ENCODE measurements at places on chromosomes 4 and X. TPM values are rescaled to one million over a fixed set of nuclear protein-coding genes. Genes with fewer than 3 reads are reported as not detected.

DNA sequence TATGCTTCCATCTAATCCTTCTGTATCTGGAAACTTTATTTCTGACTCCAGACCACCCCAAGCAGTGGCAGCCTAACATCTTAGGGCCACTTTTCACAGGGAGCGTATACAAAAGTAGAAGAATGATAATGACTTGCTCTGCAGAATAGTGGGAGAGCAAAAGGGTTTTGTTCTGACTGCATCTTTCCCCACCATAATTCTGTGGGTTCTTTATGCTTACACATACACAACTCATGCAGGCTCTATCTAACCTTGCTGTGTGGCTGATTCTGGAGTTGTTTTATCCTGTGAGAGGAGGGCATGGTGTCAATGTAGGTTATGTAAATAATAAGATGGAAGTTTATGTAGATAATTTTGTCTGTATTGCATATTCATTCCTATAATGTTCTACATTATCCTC, 42.4 kb upstream of the NDNF start:
- H3K27me3 ChIP-seq = no peaks in the 10 kb centered on the region
- no peak overlapping the region for H3K4me3 ChIP-seq
- no peaks in the 10 kb centered on the region for H3K4me1 ChIP-seq
- H3K36me3 ChIP-seq = no peaks in the 10 kb centered on the region
- no peak overlapping the region for H3K27ac ChIP-seq
- DNase-seq = no peak

ARR3 gene
- total RNA-seq = not detected

TEX11 gene
- not detected for total RNA-seq

DNA sequence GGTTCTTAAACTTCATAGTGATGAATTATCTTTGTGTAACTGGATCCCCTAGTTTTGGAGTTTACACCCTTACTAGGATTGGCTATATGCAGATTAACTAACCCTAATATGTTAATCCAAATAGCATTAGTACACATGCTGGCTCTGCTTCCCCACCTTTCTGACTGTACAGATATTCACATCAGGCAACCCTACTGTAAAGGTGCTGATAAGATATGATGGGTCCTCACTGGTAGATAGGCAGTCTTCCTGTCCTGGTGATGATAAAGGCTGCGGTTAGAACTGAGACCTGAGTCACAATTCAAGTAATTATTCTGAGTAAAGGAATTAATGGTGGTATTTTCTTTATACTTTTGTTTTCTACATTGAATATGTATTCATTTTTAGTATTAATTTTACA, 118.6 kb downstream of the COL4A5 start:
- H3K27ac ChIP-seq = no peak overlapping the region
- H3K4me1 ChIP-seq = no peaks in the 10 kb centered on the region
- no peak for DNase-seq
- H3K4me3 ChIP-seq = no peak overlapping the region

ADH7 gene
- not detected for total RNA-seq

GRCh38 chr4:101593666-101594065, 196.9 kb upstream of the BANK1 start:
- no peaks in the 10 kb centered on the region for H3K36me3 ChIP-seq
- no peaks in the 10 kb centered on the region for H3K27me3 ChIP-seq
- DNase-seq = no peak
- no peaks in the 10 kb centered on the region for H3K4me1 ChIP-seq

DNA sequence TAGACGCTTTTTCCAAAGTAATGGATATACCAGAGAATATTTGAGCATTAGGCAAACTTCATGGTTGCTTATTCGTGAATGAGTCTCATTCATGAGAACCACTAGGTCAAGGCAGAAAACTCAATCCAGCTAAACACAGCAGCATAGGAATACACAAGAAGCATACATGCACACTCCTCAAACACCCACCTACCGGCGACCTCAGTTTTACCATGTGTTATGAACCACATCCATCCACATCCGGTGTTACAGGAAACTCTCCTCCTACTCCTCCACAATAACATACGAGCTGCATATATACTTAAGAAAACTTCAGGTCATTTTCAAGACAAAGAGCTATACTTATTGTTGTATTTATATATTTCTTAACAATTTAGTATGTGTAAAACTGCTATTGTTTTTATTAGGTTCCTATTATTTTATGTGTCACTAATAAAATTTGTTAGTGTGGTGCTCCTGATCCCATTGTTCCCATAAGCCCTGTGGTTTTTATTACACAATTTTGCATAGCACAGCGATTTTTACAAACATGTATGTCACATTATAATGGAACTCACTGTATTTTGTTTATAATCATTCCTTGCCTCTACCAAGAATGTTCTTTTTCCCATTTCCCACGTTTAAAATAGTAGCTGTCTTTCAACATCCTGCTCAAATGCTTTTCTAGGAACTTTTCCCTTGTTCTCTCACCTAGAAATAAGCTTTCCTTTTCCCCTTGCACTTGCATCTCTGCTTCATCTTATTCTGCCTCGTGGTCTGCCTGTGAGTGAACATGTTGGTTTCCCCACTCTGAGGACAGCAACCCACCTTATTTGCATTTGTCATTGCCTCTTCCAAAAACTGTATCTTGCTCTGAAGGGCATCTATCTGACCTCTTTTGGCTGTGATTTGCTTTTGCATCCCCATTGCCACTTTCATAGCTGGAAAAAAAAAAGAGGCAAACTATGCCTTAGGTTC, 48.3 kb downstream of the STBD1 start:
- no peak for DNase-seq
- H3K27me3 ChIP-seq = no peaks in the 10 kb centered on the region
- no peaks in the 10 kb centered on the region for H3K36me3 ChIP-seq
- peaks cover 9% of the 10 kb centered on the region for H3K4me1 ChIP-seq

GRCh38 chr4:73606465-73606974, 13.7 kb downstream of the RASSF6 start:
- H3K27me3 ChIP-seq = no peaks in the 10 kb centered on the region
- DNase-seq = no peak
- H3K4me3 ChIP-seq = no peak overlapping the region
- no peaks in the 10 kb centered on the region for H3K36me3 ChIP-seq
- no peaks in the 10 kb centered on the region for H3K4me1 ChIP-seq
- H3K27ac ChIP-seq = no peak overlapping the region

- H3K4me3 ChIP-seq = no peak overlapping the region
- H3K27me3 ChIP-seq = no peaks in the 10 kb centered on the region
- no peaks in the 10 kb centered on the region for H3K36me3 ChIP-seq
- H3K4me1 ChIP-seq = no peaks in the 10 kb centered on the region
- H3K27ac ChIP-seq = no peak overlapping the region
- DNase-seq = peak; percentile 75
Observed at GRCh38 chr4:118270492-118270891, 82.3 kb downstream of the PRSS12 start.

- no peak for DNase-seq
- H3K36me3 ChIP-seq = no peaks in the 10 kb centered on the region
- no peak overlapping the region for H3K27ac ChIP-seq
- H3K4me1 ChIP-seq = peaks cover 3% of the 10 kb centered on the region
- no peak overlapping the region for H3K4me3 ChIP-seq
Observed at GRCh38 chr4:75034523-75034922, 101.6 kb downstream of the PARM1 start.

DNA sequence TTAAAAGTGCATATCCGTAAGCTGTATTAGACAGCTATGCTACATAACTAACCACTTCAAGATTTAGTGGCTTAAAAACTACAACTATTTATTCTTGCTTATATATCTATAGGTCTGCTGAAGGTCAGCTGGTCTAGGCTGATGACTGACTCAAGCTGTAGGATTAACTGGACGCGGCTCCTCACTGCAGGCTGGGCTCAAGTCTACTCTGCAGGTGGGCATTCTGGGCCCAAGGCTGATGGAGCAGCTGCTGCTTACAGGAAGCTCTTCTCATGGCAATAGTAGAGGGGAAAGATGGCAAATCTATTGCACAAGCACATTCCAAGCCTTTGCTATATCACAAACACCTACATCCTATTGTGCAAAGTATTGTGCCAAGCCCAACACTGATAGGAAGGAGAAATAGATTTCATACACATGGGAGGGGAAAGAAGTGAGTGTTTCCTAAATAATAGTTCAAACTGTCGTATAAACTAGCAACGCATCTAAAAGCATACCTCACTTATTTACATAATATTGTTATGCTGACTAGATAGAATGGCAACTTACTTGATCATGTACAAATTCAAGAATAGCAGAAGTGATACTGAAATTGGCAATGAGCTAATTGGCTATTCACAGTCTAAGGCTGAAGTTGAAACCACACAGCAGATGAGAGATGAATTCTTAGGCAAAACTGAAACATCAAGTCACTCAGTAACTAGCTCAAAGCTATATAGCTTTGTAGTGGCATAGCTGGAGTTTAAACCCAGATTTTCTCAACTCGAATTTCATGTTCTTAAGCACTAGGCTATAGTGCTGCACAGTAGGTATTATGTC, 263.8 kb downstream of the NKX6-1 start:
- DNase-seq = no peak
- no peaks in the 10 kb centered on the region for H3K36me3 ChIP-seq
- no peaks in the 10 kb centered on the region for H3K27me3 ChIP-seq
- no peak overlapping the region for H3K4me3 ChIP-seq
- H3K4me1 ChIP-seq = no peaks in the 10 kb centered on the region

PF4V1 gene
- not detected for total RNA-seq

DNA sequence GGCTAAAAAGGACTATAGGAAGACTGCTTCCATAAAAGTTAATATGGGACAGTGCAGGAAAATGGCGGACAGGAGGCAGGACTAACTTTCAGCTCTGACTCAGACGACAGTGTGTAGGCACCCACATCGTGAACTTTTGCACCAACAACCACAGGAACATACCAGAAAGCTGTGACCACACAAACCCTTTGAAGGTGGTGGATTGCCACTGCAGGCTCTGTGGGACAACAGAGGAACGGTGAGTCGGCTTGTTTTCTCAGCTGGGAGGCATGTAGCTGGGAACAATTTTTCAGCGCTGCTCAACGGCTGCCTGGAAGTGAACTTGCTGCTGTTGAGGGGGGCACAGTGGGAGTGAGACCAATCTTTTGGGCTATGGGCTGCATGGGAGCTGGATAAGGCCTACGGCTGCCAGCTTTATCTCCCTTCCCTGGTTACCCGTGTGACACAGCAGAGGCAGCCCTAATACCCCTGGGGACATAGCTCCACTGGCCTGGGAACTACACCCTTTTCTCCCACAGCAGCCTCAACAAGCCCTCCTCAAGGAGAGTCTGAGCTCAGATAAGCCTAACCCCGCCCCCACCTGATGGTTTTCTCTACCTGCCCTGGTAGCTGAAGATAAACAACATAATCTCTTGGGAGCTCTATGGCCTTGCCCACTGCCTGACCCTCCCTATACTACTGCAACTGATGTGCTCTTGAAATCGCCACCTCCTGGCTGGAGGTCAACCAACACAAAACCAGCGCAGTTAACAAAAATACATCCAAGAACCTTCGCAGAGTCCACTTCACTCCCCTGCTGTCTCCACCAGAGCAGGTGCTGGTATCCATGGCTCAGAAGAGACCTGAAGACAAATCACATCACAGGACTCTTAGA, 1537.0 kb downstream of the C4orf33 start:
- H3K4me1 ChIP-seq = no peaks in the 10 kb centered on the region
- no peak overlapping the region for H3K4me3 ChIP-seq
- no peak for DNase-seq
- no peaks in the 10 kb centered on the region for H3K36me3 ChIP-seq
- no peaks in the 10 kb centered on the region for H3K27me3 ChIP-seq

USP17L17 gene
- total RNA-seq = not detected

HAND2 gene
- not detected for total RNA-seq

CSAG1 gene
- not detected for total RNA-seq

GRCh38 chr4:99827857-99828256, 11.2 kb downstream of the DAPP1 start:
- H3K27ac ChIP-seq = no peak overlapping the region
- no peaks in the 10 kb centered on the region for H3K4me1 ChIP-seq
- DNase-seq = no peak
- no peak overlapping the region for H3K4me3 ChIP-seq
- H3K36me3 ChIP-seq = no peaks in the 10 kb centered on the region

GRCh38 chrX:49039598-49040375, 3.4 kb downstream of the TFE3 start:
- H3K36me3 ChIP-seq = peaks cover 18% of the 10 kb centered on the region
- DNase-seq = no peak
- peak overlapping the region; percentile 57 for H3K27ac ChIP-seq
- no peaks in the 10 kb centered on the region for H3K27me3 ChIP-seq
- no peak overlapping the region for H3K4me3 ChIP-seq

DNA sequence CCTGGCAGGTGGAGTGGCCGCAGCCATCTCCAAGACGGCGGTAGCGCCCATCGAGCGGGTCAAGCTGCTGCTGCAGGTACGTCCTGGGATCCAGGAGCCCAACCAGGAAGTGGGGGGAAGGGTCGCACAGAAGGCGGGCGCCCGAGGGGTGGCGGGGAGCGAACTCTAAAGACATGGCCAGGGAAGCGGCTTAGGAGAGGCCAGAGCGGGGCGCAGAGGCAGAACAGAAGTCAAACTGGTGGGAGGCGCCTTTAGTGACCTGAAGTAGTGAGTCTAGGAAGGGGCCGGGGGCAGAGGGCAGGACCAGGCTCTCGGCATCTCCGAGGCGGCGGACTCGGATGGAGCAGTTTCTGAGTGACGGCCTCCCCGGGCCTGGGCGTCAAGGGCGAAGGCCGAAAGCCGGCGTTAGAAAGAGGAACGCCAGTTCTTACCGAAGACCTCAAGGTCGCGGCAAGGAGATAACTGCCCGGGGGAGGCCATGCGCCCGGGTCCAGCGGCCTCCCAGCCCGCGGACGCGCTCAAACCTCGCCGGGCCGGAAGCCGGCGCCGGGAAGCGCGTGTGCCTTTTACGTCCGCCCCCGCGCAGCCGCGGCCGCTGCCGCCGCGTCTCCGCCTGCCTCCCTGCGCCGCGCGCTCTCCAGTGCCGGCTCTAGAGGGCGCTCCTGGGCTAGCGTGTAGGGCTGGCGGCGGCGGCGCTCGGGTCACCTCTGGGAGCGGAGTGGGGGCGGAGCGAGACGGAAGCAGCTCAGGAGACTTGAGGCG, 488 bp downstream of the SLC25A5 start:
- peaks cover 16% of the 10 kb centered on the region for H3K36me3 ChIP-seq
- H3K27me3 ChIP-seq = no peaks in the 10 kb centered on the region
- DNase-seq = peak; percentile 85
- H3K4me1 ChIP-seq = peaks cover 15% of the 10 kb centered on the region
- peak overlapping the region; percentile 97 for H3K27ac ChIP-seq
- peak overlapping the region; percentile 98 for H3K4me3 ChIP-seq

GRCh38 chr4:13700021-13700857, 72.7 kb upstream of the BOD1L1 start:
- no peak overlapping the region for H3K27ac ChIP-seq
- no peak for DNase-seq
- H3K36me3 ChIP-seq = no peaks in the 10 kb centered on the region
- H3K4me1 ChIP-seq = no peaks in the 10 kb centered on the region

DNA sequence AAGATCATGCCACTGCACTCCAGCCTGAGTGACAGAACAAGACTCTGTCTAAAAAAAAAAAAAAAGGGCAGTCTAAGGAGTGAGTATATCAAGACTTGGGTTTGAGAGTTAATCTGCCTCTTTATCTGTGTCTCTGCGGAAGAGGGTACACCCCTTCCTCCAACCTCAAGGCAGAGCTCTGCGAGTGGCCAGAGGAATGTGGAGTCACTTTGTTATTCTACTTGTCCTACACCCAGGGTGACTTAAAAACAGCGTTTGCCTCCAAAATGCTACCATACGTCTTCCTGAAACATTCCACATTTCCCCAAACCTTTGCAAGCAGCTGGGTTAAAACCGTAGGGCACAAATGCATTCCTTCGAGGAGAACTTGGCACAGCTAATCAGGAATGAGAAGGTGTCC, 199.9 kb downstream of the SHOX start:
- H3K27ac ChIP-seq = no peak overlapping the region
- H3K27me3 ChIP-seq = no peaks in the 10 kb centered on the region
- H3K4me3 ChIP-seq = no peak overlapping the region
- H3K4me1 ChIP-seq = no peaks in the 10 kb centered on the region

- H3K36me3 ChIP-seq = no peaks in the 10 kb centered on the region
- no peak for DNase-seq
- no peak overlapping the region for H3K27ac ChIP-seq
- H3K4me3 ChIP-seq = no peak overlapping the region
Observed at GRCh38 chr4:66182636-66183035, 512.3 kb upstream of the EPHA5 start.

ZAR1 gene
- not detected for total RNA-seq

SPANXD gene
- total RNA-seq = not detected
